ENCODE measurements at places on chromosomes 1 and 21.

DNA sequence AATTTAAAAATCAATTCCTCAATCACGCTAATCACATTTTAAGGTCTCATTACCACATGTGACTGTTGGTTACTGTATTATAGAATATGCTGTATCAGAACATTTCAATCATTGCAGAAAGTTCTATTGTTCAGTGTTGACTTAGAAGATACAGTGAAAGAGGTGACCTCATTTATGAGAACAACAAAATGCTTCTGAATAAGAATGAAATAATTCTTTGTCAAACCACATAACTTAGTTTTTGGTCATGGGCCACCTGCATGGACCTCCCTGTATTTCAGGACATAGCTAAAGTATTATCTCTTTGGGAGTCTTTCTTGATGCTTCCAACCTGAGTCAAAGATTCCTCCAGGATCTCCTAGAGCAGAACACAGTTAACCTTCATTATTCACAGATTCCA is 22.3 kb downstream of the MFSD2A start:
- no peak overlapping the region for H3K4me3 ChIP-seq
- no peaks in the 10 kb centered on the region for H3K27me3 ChIP-seq
- no peak for DNase-seq
- H3K36me3 ChIP-seq = no peaks in the 10 kb centered on the region
- peaks cover 2% of the 10 kb centered on the region for H3K4me1 ChIP-seq

DNA sequence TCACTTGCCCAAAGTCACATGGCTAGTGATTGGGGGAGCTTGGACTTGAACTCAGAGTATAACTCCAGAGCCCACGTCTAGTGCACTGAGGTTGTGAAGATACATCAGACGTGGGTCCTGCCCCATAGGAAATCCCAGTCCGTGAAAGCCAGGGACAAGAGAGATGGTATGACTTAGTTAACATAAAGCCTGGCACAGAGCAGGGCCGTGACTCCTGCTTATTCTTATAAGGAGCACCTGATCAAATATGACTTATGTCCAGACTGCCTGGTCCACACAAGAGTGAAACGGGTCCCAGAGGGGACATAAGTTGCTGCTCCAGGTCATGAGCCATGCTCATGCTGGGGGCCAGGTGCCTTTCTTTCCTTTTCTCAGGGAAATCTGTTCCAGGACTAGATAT is 166.3 kb upstream of the USP24 start:
- H3K4me1 ChIP-seq = no peaks in the 10 kb centered on the region
- DNase-seq = no peak
- H3K27ac ChIP-seq = no peak overlapping the region
- no peak overlapping the region for H3K4me3 ChIP-seq
- no peaks in the 10 kb centered on the region for H3K36me3 ChIP-seq
- H3K27me3 ChIP-seq = no peaks in the 10 kb centered on the region

DNA sequence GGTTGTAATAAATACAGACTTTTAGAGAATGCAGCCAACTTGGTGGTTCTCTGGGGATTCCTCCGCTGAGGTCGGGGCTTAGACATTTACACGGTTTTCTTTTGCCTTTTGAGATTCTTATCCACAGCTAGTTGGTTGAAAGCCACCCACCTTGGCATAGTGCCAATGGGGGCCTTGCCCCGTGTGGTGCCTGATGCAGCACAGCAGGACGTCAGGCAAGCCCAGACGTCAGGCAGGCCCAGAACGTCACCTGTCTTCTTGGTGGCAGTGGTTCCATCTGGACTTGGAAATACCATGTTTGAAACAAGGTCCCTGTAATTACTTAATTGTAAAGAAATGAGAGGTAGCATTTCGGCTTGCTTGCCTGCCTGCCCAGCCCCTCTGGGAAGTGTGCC is 78.5 kb downstream of the GALNT2 start:
- no peak for DNase-seq
- H3K4me3 ChIP-seq = peak overlapping the region; percentile 70
- H3K27me3 ChIP-seq = no peaks in the 10 kb centered on the region

DNA sequence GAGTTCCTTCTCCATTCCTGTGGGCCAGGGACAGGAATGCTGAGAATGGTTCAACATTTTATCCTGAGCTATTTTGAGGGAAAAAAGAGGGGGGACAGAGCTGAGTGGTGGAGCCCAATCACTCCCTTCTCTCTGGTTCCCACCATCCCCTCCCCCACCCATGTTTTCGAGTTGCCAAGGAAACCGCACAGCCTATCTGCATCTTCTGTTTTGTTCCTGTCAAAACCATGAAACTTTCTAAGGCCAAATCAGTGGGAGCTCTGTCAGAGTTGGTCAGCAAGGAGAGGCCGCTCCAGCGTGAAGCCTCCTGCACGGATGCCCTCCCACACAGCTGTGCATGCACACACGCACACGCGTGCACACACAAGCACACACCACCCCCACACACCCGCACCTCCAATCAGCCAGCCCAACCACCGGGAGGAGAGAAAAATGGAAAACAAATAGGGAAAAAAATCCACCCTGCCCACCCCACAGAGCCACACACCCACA is 54.5 kb upstream of the ATP2B4 start:
- no peaks in the 10 kb centered on the region for H3K36me3 ChIP-seq
- H3K27me3 ChIP-seq = no peaks in the 10 kb centered on the region
- no peak overlapping the region for H3K4me3 ChIP-seq
- no peak overlapping the region for H3K27ac ChIP-seq

DNA sequence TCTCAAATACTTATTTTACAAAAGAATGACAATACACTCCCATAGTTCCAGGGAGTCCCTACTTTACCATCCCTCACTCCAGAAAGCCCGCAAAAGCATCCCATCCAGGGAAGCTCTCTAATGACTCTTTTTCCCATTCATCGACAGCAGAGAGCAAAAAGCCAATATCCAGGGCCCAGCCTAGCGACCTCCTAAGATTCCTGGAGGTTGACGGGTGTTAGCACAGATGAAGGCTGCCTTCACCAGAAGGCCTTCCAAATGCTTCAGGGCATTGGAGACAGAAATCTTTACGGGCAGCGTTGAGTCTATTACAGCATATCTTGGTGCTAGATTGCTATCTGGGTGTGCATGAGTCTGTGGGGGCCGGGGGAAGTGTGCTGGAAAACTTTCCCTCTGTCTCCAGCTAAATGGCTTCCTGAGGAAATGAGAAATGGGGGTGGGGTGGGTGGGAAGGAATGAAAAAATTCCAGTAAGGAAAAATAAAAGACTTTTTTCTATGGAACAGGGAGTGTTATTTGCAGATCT is 136.6 kb downstream of the PROX1 start:
- no peak for DNase-seq
- H3K27me3 ChIP-seq = peaks cover 2% of the 10 kb centered on the region
- H3K4me1 ChIP-seq = peaks cover 4% of the 10 kb centered on the region
- no peak overlapping the region for H3K27ac ChIP-seq
- no peak overlapping the region for H3K4me3 ChIP-seq

DNA sequence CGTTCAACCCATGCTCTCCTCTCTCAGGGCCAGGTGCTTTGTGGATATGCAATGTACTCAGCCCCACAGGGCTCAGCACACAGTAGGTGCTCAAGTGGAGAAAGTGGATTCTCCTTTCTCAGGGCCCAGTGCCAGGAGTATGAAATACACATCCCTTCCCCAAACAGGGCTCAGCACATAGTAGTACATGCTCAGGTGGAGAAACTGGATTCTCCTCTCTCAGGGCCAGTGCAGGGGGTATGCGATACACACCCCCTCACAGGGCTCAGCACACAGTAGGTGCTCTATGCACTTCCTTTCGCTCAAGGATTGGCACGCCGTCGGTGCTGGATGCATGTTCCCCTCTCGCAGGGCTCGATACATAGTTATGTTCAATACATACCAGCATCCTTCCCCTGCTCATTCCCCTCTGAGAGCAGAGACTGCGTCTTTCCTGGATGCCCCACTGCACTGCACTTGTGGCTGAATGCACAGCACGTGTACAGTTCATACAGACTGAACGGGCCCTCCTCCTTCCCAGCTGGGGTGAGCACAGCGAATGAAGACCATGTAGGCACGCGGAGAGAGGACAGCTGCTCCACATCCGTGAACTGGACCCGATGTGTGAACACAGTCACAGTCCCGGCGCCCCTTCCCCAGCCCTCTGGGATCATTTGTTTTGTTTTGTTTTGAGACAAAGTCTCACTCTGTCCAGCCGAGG is 16.6 kb upstream of the DISP3 start:
- no peaks in the 10 kb centered on the region for H3K4me1 ChIP-seq
- H3K27me3 ChIP-seq = peaks cover 49% of the 10 kb centered on the region
- DNase-seq = no peak
- no peaks in the 10 kb centered on the region for H3K36me3 ChIP-seq

GRCh38 chr1:6105218-6105679 is 59.6 kb downstream of the KCNAB2 start:
- H3K4me3 ChIP-seq = no peak overlapping the region
- H3K27me3 ChIP-seq = peaks cover 7% of the 10 kb centered on the region
- H3K36me3 ChIP-seq = no peaks in the 10 kb centered on the region
- no peaks in the 10 kb centered on the region for H3K4me1 ChIP-seq
- DNase-seq = no peak
- no peak overlapping the region for H3K27ac ChIP-seq

GRCh38 chr1:109398343-109399225 is 866 bp upstream of the SORT1 start:
- no peak overlapping the region for H3K27ac ChIP-seq
- H3K36me3 ChIP-seq = peaks cover 5% of the 10 kb centered on the region
- peaks cover 11% of the 10 kb centered on the region for H3K27me3 ChIP-seq
- H3K4me1 ChIP-seq = peaks cover 21% of the 10 kb centered on the region

GRCh38 chr1:56285554-56286402 is 293.6 kb downstream of the PLPP3 start:
- no peaks in the 10 kb centered on the region for H3K36me3 ChIP-seq
- H3K27me3 ChIP-seq = no peaks in the 10 kb centered on the region
- no peak for DNase-seq
- H3K27ac ChIP-seq = no peak overlapping the region

DNA sequence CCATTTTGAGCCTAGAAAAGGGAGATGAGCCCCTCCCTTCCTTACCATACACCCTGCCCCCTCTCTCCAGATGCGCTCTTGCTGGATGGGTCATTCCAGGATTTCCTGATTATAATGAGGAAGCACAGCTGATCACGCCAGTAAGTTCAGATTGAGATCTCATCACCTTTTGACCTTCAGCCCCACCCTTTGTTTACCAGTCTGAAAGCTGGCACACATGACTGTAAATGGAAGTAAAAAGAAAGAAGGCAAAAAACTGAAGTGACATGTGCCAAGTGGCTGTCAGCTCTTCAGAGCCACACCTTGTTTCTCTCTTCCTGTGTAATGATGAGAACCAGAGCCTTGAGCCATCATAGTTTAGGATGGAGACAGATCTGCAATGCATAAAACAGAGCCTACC is 27.9 kb downstream of the S1PR1 start:
- no peaks in the 10 kb centered on the region for H3K36me3 ChIP-seq
- H3K27me3 ChIP-seq = no peaks in the 10 kb centered on the region
- no peak overlapping the region for H3K27ac ChIP-seq

- DNase-seq = no peak
- no peaks in the 10 kb centered on the region for H3K4me1 ChIP-seq
- H3K27me3 ChIP-seq = no peaks in the 10 kb centered on the region
- no peak overlapping the region for H3K4me3 ChIP-seq
Measured at GRCh38 chr1:243658594-243659105, 191.4 kb downstream of the AKT3 start.

- H3K27ac ChIP-seq = no peak overlapping the region
- H3K4me3 ChIP-seq = peak overlapping the region; percentile 58
- DNase-seq = no peak
Measured at GRCh38 chr1:26827663-26828062, 1.2 kb downstream of the ZDHHC18 start.

DNA sequence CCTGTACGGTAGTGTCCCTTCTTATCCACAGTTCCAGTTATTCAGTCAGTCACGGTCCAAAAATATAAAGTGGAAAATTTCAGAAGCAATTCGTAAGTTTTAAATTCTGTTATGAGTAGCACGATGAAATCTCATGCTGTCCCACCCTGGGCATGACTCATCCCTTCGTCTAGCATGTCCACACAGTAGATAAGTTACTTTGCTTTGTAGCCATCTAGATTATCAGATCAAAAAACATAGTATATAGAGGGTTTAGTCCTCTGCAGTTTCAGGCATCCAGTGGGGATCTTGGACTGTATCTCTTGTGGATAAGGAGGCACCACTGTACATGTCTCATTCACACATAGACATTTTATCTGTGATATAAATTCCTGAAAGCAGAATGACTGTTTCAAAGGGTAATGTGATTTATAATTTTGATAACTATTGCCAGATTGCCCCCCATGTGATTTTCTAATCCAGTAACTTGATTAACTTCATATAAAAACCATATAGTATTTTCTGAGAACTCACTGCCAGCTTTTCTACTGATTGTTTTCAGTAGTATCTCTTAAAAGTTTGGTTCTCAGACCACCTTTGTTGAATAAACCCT is 143.3 kb downstream of the DYRK1A start:
- peaks cover 98% of the 10 kb centered on the region for H3K36me3 ChIP-seq
- no peaks in the 10 kb centered on the region for H3K4me1 ChIP-seq
- no peak for DNase-seq
- H3K27ac ChIP-seq = no peak overlapping the region
- H3K4me3 ChIP-seq = no peak overlapping the region
- H3K27me3 ChIP-seq = no peaks in the 10 kb centered on the region

DNA sequence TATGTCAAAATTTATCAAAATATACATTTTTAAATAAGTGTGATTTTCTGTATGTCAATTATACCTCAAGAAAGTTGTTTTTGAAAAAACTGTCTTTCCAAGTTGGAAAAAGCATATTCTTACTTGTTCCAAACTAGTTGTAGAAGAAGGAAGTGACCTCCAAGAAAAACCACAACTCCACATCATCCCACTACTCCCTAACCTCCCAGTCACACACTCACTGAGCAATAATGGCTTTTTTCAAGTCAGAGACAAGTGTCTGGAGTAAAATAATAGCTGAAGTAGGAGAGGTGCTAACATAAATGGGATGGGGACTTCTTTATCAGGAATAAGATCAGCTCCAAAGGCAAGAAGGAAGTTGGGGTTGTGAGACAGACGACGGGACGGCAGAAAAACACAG is 13.4 kb downstream of the EPRS1 start:
- DNase-seq = no peak
- H3K27ac ChIP-seq = peak overlapping the region; percentile 55
- no peaks in the 10 kb centered on the region for H3K27me3 ChIP-seq
- H3K4me3 ChIP-seq = no peak overlapping the region
- H3K36me3 ChIP-seq = peaks cover 49% of the 10 kb centered on the region

DNA sequence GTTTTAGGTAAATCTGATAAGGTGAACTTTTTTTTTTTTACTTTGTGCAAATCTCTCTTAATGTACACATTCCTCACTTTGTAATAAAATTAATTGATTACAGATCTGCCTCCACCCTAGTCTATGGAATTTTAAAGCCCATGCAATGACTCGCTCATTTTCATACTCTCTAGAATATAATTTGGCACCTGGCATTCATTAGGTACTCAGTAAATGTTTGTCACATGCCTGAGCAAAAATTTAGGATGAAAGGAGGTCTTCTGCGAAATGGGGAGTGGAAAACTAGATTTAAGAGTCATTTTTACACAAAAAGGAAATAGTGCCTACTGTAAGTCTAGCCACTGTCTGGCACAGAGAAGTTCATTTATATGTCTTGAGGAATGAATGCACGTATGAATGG is 350.1 kb downstream of the DPYD start:
- H3K36me3 ChIP-seq = peaks cover 4% of the 10 kb centered on the region
- no peaks in the 10 kb centered on the region for H3K4me1 ChIP-seq
- DNase-seq = no peak
- H3K4me3 ChIP-seq = no peak overlapping the region
- no peak overlapping the region for H3K27ac ChIP-seq
- no peaks in the 10 kb centered on the region for H3K27me3 ChIP-seq
